ENCODE measurements at places on chromosomes 7 and 10. TPM values are rescaled to one million over a fixed set of nuclear protein-coding genes. Genes with fewer than 3 reads are reported as not detected.

- no peak for DNase-seq
- H3K27ac ChIP-seq, result no peak overlapping the region
- H3K4me3 ChIP-seq, result peak overlapping the region; percentile 56
- H3K4me1 ChIP-seq, result peaks cover 21% of the 10 kb centered on the region
- no peaks in the 10 kb centered on the region for H3K27me3 ChIP-seq
Observed at GRCh38 chr10:102509387-102509786, 5.6 kb downstream of the SUFU start.

GRCh38 chr7:42671627-42672026 lies 240.2 kb downstream of the C7orf25 start:
- no peaks in the 10 kb centered on the region for H3K27me3 ChIP-seq
- no peak overlapping the region for H3K27ac ChIP-seq
- no peak for DNase-seq
- H3K4me1 ChIP-seq, result peaks cover 4% of the 10 kb centered on the region

The LOXL4 gene
- 1.7 TPM for total RNA-seq

The RELN gene
- 0.07 TPM for total RNA-seq

The SLC13A1 gene
- total RNA-seq, result not detected

GRCh38 chr10:73853196-73853595 lies 21.2 kb downstream of the CAMK2G start:
- H3K4me3 ChIP-seq, result no peak overlapping the region
- no peak overlapping the region for H3K27ac ChIP-seq
- peaks cover 16% of the 10 kb centered on the region for H3K4me1 ChIP-seq

The TAS2R3 gene
- 1.8 TPM for total RNA-seq

GRCh38 chr7:80639011-80639410 lies 569 bp downstream of the CD36 start:
- H3K4me1 ChIP-seq, result peaks cover 16% of the 10 kb centered on the region
- H3K4me3 ChIP-seq, result no peak overlapping the region
- no peaks in the 10 kb centered on the region for H3K36me3 ChIP-seq
- no peak overlapping the region for H3K27ac ChIP-seq
- DNase-seq, result no peak

The HOXA7 gene
- 8.8 TPM for total RNA-seq

DNA sequence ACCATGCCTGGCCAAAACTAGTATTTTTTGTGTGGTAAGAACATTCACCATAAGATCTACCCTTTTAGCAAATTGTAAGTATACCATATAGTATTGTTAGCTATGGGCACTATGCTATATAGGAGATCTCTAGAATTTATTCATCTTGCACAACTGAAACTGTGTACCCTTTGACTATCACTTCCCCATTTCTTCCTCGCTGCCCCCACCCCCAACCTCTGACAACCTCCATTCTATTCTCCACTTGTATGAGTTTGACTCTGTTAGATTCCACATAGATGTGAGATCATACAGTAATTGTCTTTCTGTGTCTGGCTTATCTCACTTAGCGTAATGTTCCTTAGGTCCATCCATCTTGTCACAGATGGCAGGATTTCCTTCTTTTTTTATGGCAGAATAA lies 3.6 kb downstream of the CASP7 start:
- peaks cover 30% of the 10 kb centered on the region for H3K4me1 ChIP-seq
- H3K36me3 ChIP-seq, result peaks cover 37% of the 10 kb centered on the region
- H3K27me3 ChIP-seq, result no peaks in the 10 kb centered on the region
- no peak for DNase-seq
- no peak overlapping the region for H3K27ac ChIP-seq

DNA sequence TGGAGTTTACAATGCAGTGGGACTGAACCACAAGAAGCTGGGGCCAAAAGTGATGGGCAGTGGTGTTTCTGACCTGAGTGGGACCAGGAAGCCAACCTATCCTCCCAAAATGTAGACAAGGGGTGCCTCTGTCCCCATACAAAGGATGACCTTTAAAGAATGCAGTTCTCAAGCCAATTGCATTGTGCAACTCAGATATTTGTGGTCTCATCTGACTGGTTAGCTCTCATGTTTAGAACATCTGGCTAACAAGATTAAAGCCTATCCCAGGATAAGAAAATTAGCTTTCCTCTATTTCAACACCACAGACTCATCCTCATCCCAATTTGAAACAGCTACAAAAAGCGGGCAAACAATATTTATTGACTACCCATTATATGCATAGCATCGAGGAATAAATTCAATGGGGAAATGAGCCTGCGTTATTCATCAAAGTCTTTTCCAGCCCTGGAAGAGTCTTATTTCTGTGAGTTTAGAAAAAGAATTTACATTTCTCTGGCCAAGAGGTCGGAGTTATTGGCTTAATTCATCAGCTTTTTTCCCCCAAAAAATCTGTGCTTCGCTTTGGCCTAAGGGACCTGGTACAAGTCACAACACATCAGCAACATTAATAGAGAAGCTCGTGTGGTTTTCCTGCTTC lies 26.7 kb downstream of the ELMO1 start:
- H3K27ac ChIP-seq, result no peak overlapping the region
- no peak for DNase-seq
- H3K36me3 ChIP-seq, result no peaks in the 10 kb centered on the region
- H3K27me3 ChIP-seq, result no peaks in the 10 kb centered on the region
- H3K4me1 ChIP-seq, result no peaks in the 10 kb centered on the region

The OLAH gene
- not detected for total RNA-seq

GRCh38 chr10:97737770-97738265 lies 890 bp downstream of the ZFYVE27 start:
- H3K27me3 ChIP-seq, result peaks cover 7% of the 10 kb centered on the region
- peaks cover 7% of the 10 kb centered on the region for H3K36me3 ChIP-seq
- no peak for DNase-seq
- peak overlapping the region; percentile 14 for H3K27ac ChIP-seq

The PRKG1 gene
- total RNA-seq, result 4.4 TPM

The GRID2IP gene
- total RNA-seq, result 0.61 TPM

DNA sequence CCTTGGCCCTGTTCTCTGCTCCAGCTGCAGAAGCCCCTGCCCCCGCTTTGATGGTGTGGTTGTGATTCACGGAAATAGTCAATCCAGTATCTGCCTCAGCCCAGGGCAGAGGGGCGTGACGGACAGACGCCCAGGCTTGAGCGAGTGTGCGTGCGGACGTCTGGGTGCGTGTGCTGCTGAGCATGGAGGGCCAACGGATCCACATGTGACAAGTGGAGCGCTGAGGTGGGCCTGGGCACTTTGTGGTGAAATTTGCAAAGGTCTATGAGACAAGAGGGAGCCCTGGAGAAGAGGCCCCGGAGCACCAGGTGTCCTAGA lies 94.4 kb downstream of the WDR37 start:
- H3K27me3 ChIP-seq, result no peaks in the 10 kb centered on the region
- DNase-seq, result no peak
- H3K4me1 ChIP-seq, result peaks cover 7% of the 10 kb centered on the region
- H3K4me3 ChIP-seq, result no peak overlapping the region

The KAZALD1 gene
- 2.9 TPM for total RNA-seq

- H3K27me3 ChIP-seq, result no peaks in the 10 kb centered on the region
- H3K27ac ChIP-seq, result no peak overlapping the region
- H3K36me3 ChIP-seq, result no peaks in the 10 kb centered on the region
- no peak for DNase-seq
- no peak overlapping the region for H3K4me3 ChIP-seq
Observed at GRCh38 chr7:80230327-80230726, 95.7 kb downstream of the GNAI1 start.

The SEMA3E gene
- total RNA-seq, result 0.41 TPM

- no peaks in the 10 kb centered on the region for H3K27me3 ChIP-seq
- DNase-seq, result no peak
- no peak overlapping the region for H3K27ac ChIP-seq
- H3K36me3 ChIP-seq, result peaks cover 3% of the 10 kb centered on the region
Observed at GRCh38 chr10:24982319-24983112, 30.1 kb upstream of the PRTFDC1 start.

DNA sequence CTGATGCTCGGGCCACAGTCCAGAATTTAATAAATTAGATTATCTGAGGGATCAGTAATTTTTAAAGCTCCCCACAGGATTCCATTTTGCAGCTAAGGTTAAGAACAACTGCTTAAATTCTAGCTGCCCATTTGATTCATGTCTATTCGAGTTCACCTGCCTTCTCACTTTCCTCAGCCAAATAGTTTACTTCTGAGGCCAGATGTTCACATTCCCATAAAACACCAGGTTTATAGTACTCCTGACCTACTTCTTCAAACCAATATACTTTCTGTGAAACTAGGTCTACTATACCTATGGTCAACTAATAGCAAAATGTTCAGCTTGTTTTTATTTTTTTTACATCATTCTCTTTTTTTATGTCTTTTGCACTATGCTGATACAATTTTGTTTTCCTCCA lies 86.3 kb downstream of the GPR158 start:
- H3K4me1 ChIP-seq, result no peaks in the 10 kb centered on the region
- no peak overlapping the region for H3K27ac ChIP-seq
- no peak overlapping the region for H3K4me3 ChIP-seq
- no peaks in the 10 kb centered on the region for H3K36me3 ChIP-seq
- no peak for DNase-seq

The RBP3 gene
- not detected for total RNA-seq

GRCh38 chr10:102154466-102155116 lies 2.4 kb downstream of the NOLC1 start:
- no peak for DNase-seq
- peaks cover 15% of the 10 kb centered on the region for H3K36me3 ChIP-seq
- peak overlapping the region; percentile 98 for H3K4me3 ChIP-seq
- H3K27ac ChIP-seq, result no peak overlapping the region

The SPDYE5 gene
- not detected for total RNA-seq

DNA sequence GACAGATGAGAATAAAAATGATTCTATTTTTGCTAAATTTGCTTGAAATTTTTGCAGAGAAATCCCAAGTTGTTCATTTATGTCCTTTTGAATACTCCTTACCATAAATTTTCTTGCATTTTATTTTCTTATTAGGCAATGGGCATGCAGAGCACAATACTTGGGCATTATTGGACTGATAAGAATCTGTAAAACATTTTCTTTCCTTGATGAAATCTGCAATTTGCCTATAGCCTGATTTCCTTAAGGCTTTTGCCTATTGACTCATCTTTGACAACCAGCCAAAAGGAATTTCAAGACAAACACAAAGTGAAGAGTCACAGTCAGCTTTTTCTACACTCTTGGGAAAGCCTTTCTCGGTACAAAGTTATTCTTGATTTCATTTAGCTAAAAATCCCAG lies 30.5 kb upstream of the GNAT3 start:
- H3K4me1 ChIP-seq, result peaks cover 14% of the 10 kb centered on the region
- H3K36me3 ChIP-seq, result peaks cover 5% of the 10 kb centered on the region

The PRSS37 gene
- not detected for total RNA-seq

The DEPP1 gene
- 0.50 TPM for total RNA-seq

- H3K4me1 ChIP-seq, result peaks cover 3% of the 10 kb centered on the region
- H3K27ac ChIP-seq, result no peak overlapping the region
- H3K36me3 ChIP-seq, result no peaks in the 10 kb centered on the region
- H3K27me3 ChIP-seq, result no peaks in the 10 kb centered on the region
- no peak for DNase-seq
Observed at GRCh38 chr7:30708983-30709382, 26.7 kb upstream of the CRHR2 start.

DNA sequence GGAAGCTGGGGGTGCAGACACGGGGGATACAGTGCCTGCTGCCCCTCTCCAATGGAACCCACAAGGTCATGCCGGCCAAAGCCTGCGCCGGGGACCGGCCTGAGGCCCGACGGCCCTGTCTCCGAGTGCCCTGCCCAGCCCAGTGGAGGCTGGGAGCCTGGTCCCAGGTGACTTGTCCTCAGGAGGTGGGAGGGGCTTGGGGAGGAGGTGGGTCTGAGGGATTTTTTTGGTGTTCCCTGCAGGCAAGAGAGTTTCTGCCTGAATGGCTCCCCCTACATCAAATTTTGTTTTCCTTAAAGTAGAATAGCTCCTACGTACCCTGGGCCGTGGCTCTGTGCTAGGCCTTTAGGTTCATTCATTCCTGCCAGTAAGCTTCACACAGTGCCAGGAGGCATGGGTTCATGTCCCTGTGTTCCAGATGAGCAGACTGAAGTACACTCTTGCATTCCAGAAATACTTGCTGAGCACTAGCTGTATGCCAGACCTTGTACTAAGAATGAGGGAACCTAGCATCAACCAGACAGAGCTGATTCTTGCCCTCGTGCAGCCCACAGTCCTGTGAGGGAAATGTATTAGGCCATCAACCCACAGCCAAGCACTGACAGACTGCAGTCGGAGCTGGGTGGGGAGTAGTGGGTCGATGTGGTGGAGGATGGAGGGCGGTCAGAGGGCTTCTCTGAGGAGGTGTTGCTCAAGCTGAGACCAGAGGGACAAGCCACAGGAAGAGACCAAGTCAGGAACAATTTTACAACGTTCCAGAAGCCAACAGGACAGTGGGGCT lies 31.1 kb downstream of the TBATA start:
- H3K27ac ChIP-seq, result no peak overlapping the region
- H3K27me3 ChIP-seq, result no peaks in the 10 kb centered on the region
- H3K36me3 ChIP-seq, result no peaks in the 10 kb centered on the region
- peaks cover 3% of the 10 kb centered on the region for H3K4me1 ChIP-seq
- DNase-seq, result no peak

- H3K27me3 ChIP-seq, result peaks cover 48% of the 10 kb centered on the region
- no peak overlapping the region for H3K27ac ChIP-seq
- no peak for DNase-seq
- no peaks in the 10 kb centered on the region for H3K36me3 ChIP-seq
Observed at GRCh38 chr7:150340875-150341262, 560 bp downstream of the RARRES2 start.

DNA sequence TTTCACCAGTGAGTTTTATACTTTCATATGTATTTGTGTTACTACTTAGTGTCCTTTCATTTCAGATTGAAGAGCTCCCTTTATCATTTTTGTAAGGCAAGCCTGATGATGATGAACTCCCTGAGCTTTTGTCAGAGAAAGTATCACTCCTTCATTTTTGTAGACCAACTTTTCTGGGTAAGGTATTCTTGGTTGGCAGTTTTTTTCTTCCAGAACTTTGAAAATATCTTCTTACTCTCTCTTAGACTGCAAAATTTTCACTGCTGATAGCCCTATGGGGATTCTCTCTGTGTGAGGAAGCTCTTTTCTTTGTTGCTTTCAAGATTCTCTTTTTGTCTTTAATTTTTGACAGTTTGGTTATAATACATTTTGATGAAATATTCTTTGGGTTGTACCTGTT lies 35.7 kb downstream of the CCDC7 start:
- no peak overlapping the region for H3K27ac ChIP-seq
- no peak overlapping the region for H3K4me3 ChIP-seq
- no peak for DNase-seq
- no peaks in the 10 kb centered on the region for H3K4me1 ChIP-seq
- peaks cover 53% of the 10 kb centered on the region for H3K36me3 ChIP-seq

DNA sequence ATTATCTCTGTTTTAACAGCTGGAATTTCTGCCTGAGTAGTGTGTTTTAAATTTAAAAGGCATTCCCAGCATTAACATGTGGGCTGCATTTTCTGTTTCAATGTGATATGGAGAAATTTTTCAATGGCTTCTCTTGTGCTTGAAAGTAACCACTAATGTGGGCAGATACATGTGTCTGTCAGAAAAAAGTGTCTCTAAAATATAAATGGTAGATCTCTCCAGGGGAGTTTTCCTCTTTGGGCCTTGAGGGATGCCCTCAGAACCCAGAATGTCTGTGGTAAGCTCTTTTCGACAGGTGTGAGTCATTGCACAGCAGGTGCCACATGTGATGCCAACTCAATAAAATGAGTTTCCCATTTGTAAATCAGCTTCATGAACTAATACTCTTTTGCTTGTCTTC lies 221.1 kb downstream of the SEMA3E start:
- H3K4me1 ChIP-seq, result peaks cover 22% of the 10 kb centered on the region
- no peaks in the 10 kb centered on the region for H3K27me3 ChIP-seq
- no peak overlapping the region for H3K27ac ChIP-seq
- H3K4me3 ChIP-seq, result no peak overlapping the region
- no peak for DNase-seq

GRCh38 chr7:102185796-102186195 lies 100.9 kb upstream of the SH2B2 start:
- peaks cover 5% of the 10 kb centered on the region for H3K4me1 ChIP-seq
- no peak overlapping the region for H3K27ac ChIP-seq
- no peak for DNase-seq
- H3K27me3 ChIP-seq, result no peaks in the 10 kb centered on the region
- no peak overlapping the region for H3K4me3 ChIP-seq

The GSTK1 gene
- 51.0 TPM for total RNA-seq
